ENCODE measurements at places on chromosomes 3 and 15. TPM values are rescaled to one million over a fixed set of nuclear protein-coding genes. Genes with fewer than 3 reads are reported as not detected.

KIF15 gene
- total RNA-seq: 40.1 TPM

CLDN18 gene
- total RNA-seq: not detected

DNA sequence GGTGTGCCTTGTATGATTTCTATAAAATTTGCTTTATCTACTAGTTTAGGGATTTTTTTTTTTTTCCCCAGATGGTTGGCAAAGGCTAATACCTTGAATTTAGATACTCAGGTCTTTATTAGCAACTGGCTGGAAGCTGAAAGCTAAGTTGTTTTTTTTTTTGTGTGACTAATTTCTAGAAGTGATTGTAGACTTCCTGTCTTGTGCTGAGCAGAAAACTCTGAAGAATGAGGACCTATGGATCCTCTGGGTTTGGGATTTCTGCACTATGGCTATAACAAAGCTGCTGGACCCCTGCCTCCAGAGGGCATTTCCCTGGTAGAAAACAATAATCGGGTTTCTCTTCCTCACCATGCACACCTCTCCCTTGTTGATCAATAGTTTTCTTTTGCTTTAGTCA is 10.0 kb downstream of the ARIH2 start:
- DNase-seq: no peak

- DNase-seq: no peak
These were observed 62.6 kb upstream of the CNTN4 start for GRCh38 chr3:2036076-2036475.

Measured in activated T-cell treated with anti-CD3 and anti-CD28 coated beads, Interleukin-2, amount 50 U/mL, for 72 hours (primary cell).